ENCODE measurements at places on chromosomes 16 and 17.

GRCh38 chr16:81231014-81231413 lies 7.5 kb upstream of the BCO1 start:
- no peak for DNase-seq

DNA sequence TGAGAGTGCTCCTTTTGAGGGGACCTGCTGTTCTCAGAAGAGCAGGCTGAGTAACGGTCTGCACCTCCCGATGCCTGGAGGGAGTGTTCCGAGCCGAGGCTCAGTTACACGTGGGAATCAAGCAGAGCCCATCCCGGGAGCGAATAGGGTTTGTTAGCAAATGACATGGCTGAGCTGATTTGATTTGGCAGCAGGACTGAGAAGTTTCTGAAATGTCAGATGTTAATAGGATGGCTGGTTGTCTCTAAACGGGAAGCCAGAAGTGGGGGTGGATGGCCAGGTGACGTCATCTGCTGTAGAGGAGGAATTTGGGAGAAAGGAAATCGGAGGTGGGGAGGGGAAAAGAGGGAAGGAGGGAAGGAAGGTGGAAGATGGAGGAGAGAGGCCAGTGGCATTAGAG lies 128.0 kb downstream of the RAP1GAP2 start:
- no peak for DNase-seq

GRCh38 chr16:7372095-7372494 lies 39.5 kb downstream of the RBFOX1 start:
- no peak for DNase-seq

- DNase-seq = peak; percentile 21
Observed at GRCh38 chr17:4074831-4075495, 67.9 kb downstream of the ZZEF1 start.

GRCh38 chr17:49338883-49339282 lies 23.2 kb downstream of the ZNF652 start:
- DNase-seq = peak; percentile 17

DNA sequence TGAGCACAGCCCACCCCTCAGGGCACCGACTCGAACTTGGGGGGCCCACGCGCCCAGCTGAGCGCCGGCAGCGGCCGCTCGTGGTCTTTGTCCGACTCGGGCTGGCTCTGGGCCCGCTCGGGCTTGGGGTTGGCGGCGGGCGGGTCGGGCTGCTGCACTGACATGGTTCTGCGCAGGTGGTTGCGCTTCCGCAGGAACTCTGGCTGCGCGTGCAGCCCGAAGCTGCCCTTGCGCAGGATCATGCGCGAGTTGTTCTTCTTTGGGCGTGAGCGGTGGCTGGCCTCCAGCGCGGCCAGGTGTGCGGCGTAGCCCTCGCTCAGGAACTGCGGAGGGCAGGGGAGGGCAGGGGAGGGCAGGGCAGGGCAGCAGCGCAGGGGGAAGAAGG lies 11.1 kb downstream of the PIMREG start:
- DNase-seq = peak; percentile 63

DNA sequence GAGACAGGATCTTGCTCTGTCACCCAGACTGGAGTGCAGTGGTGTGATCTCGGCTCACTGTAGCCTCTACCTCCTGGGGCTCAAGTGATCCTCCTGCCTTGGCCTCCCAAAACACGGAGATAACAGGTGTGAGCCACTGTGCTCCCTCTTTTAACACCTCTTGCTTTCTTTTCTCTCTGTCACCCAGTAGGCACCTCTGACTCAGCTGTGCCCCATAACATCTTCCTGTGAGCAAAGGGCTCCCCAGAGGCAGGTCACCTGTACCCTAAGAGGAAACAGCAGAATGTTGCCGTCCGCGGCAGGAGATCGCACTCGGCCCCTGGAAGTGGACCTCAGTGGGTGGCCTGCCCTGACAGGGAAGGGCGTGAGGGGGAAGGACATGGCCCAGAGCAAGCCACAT lies 918 bp upstream of the NLRC3 start:
- DNase-seq = no peak

DNA sequence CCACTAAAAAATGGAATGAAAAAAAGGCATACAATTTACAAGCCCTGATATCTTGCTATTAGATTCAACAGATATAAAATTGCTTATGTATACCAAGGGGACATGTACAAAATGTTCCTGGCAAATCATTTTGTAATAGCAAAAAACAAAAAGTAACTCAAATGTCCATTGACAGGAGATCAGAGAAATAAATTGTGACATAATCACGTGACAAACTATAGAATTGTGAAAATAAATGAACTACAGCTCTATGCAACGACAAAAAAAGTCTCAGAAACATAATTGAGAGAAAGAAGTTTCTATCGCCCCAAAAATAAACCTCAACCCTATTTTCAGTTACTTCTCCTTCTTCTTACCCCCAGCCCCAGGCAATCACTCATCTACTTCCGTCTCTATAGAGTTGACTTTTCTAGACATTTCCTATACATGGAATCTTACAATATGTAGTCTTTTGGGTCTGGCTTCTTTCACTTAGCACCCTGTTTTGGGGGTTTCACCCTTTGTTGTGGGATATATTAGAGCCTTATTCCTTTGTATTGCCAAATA lies 12.1 kb upstream of the ACE start:
- no peak for DNase-seq

DNA sequence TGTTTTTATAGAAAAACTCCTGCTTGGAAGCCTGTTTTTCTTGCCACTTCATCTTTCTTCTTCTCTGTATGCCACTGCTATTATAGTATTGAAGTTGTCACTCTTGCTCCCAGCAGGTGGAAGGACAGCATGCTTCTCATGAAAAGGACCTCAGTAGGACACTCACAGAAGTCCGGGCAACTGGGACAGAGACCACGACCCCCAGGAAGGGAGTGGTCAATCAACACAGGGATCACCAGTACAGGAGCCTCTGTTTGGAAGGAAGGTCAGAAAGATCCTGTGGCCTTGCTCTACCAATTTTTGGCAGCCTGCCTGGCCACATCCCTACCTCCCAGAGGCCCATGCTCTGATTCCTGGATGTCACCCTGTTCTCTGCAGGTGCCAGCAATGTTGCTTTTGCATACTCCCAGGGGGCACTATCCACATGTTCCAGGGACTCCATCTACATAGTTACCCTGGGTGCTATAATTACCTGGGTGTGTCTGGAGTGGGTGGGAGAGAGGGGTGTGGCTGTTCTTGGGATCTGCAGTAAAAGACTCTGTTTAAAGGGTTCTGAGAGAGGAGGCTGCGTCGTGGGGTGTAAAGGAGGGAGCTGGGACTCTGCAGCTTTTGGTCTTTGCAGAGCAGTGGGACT lies 13.7 kb upstream of the AKAP10 start:
- no peak for DNase-seq

DNA sequence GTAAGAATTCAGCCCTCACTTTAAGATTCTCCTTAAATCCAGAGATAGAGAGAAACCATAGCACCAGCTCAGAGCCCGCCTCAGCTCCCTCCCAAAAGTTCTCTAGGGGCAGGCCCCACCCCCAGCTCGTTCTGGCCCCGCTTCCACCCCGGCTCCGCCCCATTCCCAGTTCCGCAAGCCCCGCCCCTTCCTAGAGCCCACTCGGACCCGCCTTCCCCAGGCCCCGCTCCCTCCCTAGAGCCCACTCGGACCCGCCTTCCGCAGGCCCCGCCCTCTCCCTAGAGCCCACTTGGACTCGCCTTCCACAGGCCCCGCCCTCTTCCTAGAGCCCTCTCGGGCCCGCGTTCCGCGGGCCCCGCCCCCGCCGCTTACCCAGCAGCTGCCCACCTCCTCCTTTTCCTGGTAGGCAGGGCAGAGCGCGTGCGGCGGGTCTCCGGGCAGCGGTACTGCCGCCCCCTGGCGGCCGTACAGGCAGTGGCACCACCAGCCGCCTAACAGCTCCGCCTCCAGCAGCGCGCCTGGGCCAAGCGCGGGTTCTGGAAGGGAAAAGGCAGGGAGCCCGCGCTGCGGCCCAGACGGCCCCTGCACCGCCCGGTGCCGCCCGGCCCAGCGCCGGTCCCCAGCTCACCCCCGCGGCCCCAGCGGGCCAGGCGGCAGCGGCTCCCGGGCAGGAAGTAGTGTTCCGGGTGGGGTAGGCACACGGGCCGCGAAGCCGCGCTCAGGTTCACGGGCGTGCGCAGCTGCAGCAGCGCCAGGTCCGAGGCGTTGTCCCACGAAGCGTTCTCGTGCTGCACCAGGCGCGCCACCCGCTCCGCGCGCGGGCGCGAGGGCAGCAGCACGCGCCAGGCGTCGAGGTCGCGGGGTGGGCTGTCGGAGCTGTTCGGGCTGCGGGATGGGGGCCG lies 6.8 kb upstream of the PRSS8 start:
- DNase-seq = peak; percentile 99

DNA sequence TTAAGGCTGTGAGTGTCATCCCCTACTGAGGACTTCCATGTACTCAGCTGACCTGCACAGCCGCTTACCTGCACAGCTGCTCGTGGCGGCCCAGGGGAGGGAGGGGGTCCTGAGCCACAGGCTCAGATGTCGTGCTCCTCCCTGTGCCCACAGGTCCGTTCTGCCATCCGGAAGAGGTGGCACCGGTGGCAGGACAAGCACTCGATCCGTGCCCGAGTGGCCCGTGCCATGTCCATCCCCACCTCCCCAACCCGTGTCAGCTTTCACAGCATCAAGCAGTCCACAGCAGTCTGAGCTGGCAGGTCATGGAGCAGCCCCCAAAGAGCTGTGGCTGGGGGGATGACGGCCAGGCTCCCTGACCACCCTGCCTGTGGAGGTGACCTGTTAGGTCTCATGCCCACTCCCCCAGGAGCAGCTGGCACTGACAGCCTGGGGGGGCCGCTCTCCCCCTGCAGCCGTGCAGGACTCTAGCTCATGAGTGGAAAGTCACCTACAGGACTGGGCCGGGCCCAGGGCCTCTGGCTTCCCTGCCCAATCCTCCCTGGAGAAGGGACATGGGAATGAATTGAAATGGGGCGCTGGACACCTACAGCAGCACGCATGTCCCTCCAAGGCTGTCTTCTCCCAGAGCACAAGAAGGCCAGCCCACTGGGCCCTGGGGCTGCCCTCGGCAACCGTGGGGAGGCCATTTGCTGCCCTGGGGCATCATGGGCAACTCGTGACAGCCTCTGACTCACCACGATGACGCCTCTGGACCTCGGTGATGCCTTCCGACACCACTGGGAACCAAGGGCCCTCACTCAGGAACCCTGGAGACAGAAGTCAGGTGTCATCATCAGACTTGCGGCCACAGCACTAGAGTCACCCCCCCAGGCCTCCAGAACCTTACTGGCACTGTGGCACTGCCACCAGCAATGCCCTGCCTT lies 9.9 kb upstream of the SPPL2C start:
- DNase-seq = no peak

DNA sequence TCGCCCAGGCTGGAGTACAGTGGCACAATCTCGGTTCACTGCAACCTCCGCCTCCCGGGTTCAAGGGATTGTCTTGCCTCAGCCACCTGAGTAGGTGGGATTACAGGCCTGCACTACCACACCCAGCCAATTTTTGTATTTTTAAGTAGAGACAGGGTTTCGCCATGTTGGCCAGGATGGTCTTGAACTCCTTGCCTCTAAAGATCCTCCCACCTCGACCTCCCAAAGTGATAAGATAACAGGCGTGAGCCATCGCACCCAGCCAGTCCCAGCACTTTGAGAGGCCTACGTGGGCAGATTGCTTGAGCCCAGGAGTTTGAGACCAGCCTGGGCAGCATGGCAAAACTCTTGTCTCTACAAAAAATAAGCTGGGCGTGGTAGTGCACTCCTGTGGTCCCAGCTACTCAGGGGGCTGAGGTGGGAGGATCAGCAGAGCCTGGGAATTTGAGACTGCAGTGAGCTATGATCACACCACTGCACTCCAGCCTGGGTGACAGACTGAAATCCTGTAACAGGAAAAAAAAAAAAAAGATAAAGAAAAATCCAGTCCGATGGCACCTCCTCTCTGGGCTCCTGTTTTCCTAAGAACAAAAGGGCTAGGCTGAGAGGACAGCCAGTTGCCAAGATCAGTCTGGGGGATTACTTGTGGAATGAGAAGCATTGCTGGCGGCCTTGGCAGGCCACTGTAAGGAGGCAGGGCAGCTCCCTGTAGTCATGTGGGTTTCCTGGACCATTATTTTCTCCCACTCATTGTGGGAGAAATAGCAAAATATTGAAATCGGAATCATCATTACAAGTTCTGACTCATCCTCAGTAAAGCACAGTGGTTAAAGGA lies 3.0 kb upstream of the PIPOX start:
- DNase-seq = no peak

- no peak for DNase-seq
Observed at GRCh38 chr17:42272162-42272907, 3.9 kb downstream of the STAT5B start.

DNA sequence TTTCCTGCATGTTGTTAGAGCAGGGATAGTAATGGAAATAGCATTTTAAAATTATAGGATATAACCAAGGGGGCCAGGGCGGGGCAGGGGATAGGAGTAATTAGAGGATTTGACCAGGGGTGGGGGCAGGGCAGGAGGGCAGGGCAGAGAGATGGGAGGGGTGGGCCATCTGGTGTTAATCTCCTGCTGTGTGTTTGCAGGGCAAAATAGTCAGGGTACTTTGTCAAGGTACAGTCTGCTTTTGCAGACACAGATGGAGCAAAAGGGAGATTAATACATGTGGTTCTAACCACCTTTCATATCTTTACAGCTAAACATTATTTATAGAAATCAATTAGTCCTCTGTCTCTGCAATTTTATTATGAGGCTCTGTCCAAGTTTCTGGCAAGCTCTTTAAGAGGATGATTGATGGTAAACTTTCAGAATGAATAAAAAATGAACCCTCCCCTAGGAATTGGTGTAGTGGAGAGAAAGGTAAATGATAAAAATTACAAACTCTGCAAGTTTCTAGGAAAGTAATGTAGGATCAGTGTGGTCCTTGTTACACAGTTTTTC lies 6.6 kb downstream of the ANKFN1 start:
- no peak for DNase-seq

GRCh38 chr17:17859909-17860765 lies 23.4 kb upstream of the SREBF1 start:
- peak; percentile 72 for DNase-seq

- DNase-seq = no peak
Observed at GRCh38 chr17:6303664-6304063, 131.3 kb downstream of the AIPL1 start.

- DNase-seq = no peak
Observed at GRCh38 chr17:45973946-45974859, 24.8 kb upstream of the STH start.
